Right ventricle myocardium superior (tissue), 1 donor: ENCODE measurements at places on chromosomes 2 and 18.

- DNase-seq, result no peak
These were observed 474.6 kb downstream of the EPHA4 start for GRCh38 chr2:221097568-221097915.

DNA sequence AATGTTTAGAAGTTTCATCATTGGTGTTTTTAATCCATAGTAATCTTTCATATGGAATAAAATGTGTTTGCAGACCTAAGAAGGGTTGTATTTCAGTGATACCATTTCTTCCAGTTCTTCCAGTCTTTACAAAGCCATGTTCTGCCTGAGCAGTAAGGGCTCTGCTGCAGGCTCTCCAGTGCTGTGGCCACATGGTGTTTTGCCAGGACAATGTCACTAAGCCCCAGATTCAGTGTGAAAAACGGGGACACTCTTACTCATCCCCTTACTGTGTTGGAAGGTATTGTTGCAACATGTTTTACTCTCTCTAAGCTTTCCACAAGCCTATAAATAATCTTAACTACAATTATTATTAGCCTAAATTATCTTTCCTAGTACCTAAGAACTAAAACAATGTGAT is 481.4 kb upstream of the CDH7 start:
- DNase-seq, result no peak

GRCh38 chr2:119282146-119282995 is 58.7 kb downstream of the STEAP3 start:
- no peak for DNase-seq

- DNase-seq, result no peak
These were observed 3.8 kb downstream of the GALNT5 start for GRCh38 chr2:157261199-157261782.

DNA sequence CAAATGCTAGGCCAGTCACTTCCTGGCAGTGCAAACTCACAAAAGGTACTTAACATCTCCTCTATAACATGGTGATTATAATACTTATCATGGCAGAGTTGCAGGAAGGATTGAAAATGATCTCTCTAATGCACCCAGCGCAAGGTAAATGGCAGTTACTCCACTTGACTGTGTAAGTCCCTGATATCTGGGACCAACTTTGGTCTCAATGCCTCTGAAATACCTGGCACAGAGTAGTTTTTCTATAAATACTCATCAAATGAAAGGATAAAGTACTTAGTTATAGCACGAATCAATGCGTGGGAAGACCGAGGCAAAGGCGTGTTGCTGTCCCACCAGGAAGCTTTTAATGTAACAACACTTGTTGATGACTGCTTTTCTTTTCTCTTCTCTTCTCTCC is 24.8 kb downstream of the LRRC30 start:
- no peak for DNase-seq

DNA sequence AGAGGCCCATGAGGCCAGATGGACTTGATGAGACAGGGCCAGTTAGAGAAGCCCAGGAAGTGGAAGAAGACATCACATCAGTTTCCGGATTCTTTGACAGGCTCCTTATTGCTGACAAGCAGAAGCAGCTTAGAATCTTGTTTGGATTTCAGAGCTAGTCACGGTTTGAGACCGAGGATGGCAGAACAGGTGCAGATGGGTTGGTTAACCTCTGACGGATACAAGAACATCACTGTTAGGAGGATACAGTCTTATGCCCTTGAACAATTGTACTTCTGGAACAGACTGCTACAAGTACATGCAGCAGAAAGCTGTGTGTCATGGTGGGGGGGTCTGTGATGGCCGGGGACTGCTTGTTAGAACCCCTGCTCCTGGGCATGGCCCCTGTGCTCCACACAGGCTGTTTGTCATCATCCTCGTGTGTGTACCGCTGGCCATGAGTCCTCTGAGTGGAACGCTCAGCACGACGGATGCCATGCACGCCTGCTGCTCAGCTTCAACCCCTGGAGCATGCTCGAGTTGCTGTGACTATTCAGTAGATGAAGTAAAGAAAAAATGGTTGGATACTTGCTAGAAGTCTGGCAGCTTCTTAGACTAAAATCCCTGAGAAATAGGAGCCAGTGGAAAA is 217.7 kb downstream of the SH3RF3 start:
- DNase-seq, result no peak

DNA sequence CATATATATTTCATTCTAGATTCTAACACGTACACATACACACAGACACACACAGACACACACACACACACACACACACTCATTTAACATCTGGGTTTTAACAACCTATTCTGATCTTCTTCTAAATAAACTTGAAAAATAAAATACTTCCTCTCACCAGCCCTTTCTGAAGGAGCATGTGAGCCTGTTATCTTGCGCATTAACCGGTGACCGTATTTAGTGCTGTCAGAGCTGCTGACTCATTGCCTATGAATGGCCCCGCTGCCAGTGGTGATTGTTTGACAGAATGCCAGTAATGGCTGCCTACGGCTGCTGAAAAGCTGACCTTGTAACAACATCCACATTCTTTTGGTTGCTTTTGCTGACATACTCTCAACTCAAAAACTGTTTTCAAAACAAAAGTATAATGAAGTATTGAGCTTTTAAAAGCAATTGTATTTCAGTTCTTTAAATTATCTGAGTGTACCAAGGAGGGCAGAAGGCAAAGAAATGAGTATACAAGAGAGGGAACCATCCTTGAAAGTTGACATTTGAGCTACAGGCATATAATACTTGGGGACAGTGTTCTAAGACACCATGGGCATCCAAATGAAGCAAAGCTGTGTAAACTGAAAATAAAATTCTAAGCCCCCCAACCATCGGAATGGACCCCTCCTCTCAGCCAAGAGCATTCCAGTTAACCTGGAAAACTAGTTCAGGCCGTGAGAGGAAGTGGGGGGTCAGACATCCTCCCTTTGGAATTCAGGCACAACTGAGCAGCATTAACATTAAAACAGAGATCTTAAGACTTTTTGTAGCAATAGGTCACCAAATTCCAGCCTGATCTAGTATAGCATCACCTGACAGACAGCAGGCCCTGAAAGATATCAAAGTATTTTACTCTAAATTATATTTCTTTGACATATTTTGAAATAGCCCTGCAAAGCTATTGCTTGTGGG is 50.2 kb upstream of the DTNA start:
- peak; percentile 84 for DNase-seq

DNA sequence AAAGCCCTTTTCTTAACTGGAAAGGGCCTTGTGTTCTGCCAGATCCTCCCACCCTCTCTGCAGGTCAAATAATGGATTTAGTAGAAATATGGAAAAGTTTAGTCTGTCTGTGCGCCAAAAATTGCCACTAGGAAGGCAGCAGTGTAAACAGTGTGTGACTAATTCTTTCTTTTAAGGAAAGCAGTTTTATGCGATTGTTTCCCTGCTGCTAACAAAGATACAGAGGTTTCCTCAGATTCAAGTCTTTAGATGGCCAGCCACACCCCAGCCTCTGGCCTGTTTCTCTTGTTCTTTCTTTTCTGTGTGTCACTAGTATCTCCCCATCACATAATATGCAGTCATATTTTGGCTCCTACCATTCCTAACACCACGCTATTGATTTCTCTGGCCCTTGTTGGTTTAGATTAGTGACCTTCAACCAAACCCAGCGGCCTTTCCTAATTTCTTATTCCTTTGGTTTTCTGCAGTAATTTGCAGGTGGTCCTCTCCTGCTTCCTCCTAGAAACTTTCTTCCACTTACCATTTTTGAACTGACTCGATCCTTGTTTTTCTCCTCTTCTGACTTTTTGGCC is 157.4 kb downstream of the LTBP1 start:
- DNase-seq, result no peak

DNA sequence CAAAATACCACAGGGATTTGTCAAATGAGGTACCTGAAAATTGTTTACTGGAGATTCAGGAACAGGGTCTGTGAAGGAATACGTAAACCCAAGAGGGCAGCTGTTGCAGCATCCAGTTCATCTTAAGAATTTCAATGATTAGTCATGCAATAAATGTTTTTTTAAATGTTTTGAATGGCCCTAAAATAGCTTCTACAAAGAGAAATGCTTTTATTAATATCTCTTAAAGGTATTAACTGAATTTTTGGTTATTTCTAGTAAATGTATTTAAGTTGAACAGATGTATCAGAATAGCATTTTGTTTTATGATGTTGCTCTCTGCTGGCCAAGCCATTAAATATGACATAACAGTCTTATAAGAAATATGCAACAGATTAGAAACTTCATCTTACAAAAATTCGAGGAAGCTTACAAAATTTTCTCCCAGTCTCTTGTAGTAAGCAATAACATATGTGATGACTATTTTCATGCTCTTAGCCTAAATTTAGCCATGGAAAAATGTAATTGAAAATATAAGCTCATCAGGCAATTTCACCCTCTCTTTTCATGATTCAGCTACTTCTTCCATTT is 863.9 kb downstream of the SUCLG1 start:
- no peak for DNase-seq

DNA sequence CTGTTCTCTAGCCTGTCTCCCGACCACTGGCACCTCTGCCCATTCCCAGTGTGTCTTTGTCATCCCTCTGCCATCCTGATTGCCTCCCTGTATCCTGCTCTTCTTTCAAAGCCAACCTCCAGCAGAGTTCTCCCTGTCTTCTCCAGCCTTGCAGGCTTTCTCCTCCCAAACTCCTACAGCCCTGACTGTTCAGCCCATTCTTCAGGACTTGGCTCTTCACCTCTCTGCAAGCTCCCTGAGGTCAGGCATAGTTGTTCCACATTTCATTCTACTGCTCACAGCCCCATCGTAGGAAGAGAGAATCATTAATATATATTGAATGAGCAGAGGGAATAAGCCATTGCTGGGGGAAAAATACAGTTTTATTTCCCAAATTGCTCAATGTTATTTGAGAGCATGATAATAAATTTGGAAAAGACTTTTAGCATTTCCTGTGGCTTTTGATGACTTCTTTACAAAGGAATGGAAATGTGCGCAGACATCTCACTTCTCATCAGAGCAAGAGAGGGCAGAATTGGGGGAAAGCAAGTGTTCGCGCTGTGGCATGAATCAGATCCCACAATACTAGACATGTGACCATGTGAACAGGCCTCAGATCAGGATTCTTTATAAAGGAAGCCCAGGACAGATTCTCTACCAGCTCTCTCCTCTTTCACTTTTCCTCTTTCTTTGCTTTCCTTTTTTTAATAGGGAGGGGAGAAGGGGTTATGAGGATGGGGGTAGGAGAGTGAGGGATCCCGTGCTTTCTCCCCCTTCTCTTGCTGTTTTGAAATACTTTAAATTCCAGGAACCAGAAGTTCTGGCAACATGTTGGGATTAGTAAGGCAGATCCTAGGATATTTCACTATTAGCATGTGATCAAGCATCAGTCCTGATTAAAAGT is 37.4 kb downstream of the EPAS1 start:
- DNase-seq, result no peak

GRCh38 chr2:6835467-6835866 is 30.2 kb downstream of the CMPK2 start:
- no peak for DNase-seq
